Stimulated activated CD8-positive, alpha-beta memory T cell treated with anti-CD3 and anti-CD28 coated beads, Interleukin-4, amount 100 ng/mL, for 4 hours (primary cell): ENCODE measurements at places on chromosomes 3 and 15.

DNA sequence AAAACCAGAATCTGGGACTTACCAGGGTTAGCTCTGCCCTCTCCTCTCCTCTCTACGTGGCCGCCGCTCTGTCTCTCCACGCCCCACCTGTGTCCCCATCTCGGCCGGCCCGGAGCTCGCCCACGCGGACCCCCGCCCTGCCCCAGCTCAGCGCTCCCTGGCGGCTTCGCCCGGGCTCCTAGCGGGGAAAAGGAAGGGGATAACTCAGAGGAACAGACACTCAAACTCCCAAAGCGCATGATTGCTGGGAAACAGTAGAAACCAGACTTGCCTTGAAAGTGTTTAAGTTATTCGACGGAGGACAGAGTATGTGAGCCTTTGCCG is 5.4 kb downstream of the ISL2 start:
- no peak for DNase-seq

- no peak for DNase-seq
Measured at GRCh38 chr15:65421360-65422215, 1.2 kb downstream of the IGDCC4 start.

DNA sequence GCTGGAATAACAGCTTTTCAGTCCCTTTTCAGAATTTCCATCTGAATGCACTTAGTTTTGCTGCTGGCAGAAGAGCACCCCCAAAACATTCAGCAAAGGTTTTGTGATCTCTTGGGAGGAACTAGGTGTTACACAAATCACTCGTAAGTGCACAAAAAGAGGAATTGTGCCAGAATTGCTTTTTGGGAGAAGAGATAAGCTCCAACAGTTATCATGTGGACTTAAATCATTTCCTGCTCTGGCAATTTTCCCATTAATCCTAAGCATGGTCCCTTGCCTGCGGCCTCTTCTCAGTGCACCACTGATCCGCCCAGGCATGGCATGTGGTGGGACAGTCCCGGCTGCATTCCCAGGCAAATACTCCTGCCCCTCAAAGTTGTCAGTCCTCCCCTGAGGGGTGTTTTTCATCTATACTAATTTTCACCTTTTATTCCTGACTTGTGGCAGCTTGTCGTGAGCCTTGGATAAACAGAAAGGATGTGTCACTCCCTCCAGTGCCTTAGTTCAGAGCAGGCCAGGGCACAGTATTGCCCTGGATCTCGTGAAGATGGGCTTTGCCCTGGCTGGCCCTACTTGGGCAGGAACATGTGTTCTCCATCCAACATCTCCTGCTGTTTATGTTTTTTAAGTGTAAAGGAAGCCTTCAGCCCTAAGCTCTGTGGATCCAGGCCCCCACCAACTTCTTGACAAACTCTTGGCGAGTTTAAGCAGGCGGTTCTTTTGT is 44.6 kb upstream of the VILL start:
- no peak for DNase-seq

- no peak for DNase-seq
Measured at GRCh38 chr3:127197300-127198189, 4.6 kb downstream of the PRR23E start.

- DNase-seq: peak; percentile 62
Measured at GRCh38 chr15:28994142-28994830, 108.5 kb downstream of the APBA2 start.

DNA sequence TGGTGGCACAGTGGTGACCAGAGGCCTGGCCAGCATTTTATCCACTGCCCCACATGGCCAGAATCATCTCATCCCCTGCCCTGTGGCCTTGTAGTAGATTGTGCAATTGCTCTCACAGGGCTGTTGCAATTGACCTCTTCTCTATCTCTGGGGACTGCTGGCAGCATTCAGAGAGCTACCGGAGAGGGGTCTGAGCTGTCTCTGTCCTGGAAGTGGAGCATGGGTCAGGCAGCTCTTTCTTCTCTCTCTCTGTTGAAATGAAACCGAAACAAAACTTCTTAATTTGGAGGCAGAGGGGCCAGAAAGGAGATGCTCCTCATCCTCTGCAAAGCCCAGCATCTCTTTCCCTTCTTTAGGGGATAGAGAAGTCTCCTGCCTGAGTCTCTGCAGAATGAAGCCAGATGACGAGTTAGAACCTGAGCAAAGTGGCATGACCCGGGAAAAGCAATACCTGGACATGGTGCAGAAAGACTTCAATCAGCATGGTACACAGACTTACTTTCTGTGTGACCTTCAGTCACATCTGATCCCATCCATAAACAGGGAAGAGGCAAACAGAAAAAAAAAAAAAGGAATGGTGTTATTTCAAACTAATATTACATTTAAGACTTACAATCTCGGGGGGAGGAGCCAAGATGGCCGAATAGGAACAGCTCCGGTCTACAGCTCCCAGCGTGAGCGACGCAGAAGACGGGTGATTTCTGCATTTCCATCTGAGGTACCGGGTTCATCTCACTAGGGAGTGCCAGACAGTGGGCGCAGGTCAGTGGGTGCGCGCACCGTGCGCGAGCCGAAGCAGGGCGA is 144.5 kb upstream of the BCL6 start:
- DNase-seq: no peak

DNA sequence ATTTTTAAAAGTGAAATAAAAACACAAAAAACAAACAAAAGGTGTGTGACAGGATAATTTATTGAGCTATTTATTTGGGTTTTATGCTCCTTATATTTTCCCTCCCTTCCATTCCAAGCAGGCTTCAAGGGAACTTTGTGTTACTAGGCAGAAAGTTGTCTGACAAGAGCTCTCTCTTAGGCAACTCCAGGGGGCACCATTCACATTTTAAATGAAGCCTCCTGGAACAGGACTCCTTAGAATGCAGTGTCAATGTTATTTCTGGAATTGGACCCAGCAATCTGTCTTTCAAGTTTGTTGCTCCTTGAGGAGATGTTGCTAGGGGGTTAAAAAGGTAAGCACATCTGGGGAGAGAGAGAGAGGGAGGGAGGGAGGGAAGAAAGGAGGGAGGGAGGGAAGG is 5.4 kb upstream of the RFX7 start:
- DNase-seq: no peak

DNA sequence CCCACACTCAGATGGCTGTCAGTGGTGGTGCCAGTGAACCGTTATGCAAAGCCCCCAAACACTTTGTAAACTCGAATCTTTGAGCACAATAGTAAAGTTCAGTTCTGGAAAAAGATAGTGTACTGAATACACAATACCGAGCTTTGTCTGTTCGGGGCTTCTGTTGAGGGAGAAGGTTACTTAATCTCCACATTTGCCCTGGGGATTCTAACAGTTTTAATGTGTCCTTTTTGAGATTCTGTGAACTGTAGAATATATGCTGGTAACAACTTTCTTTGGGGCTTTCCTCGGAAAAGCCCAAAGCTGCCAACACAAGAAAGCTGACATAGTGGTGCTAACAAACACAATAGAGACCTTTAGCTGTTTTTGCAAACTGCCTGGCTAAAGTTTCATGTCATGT is 686.5 kb downstream of the ROBO1 start:
- DNase-seq: no peak

- no peak for DNase-seq
Measured at GRCh38 chr3:64759811-64760210, 72.0 kb upstream of the ADAMTS9 start.

GRCh38 chr3:187321766-187322165 is 30.2 kb upstream of the MASP1 start:
- DNase-seq: no peak

- DNase-seq: no peak
Measured at GRCh38 chr3:89925976-89926375, 818.6 kb downstream of the EPHA3 start.

- DNase-seq: no peak
Measured at GRCh38 chr3:111027868-111028267, 43.7 kb upstream of the NECTIN3 start.

DNA sequence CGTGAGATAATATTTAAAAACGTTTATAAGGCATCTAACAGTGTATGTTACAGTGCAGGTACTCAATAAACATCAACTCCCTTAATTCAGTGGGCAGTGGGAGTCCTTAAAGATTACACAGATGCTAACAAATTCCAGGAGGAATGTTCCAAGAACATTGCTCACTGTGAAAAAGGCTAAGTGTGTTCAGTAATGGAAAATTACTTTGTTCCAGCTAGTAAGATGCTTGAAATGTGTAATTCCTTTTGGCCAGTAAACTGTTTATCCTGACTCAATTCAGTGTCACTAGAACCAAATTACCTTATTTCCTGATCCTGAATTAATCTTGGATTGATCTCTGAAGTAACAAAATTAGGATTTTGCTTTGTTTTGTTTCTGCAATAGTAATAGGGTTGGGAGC is 54.2 kb upstream of the SEMA6D start:
- no peak for DNase-seq

GRCh38 chr3:15845475-15845874 is 47.7 kb upstream of the ANKRD28 start:
- no peak for DNase-seq

GRCh38 chr3:40876496-40876895 is 322.8 kb upstream of the CTNNB1 start:
- no peak for DNase-seq

DNA sequence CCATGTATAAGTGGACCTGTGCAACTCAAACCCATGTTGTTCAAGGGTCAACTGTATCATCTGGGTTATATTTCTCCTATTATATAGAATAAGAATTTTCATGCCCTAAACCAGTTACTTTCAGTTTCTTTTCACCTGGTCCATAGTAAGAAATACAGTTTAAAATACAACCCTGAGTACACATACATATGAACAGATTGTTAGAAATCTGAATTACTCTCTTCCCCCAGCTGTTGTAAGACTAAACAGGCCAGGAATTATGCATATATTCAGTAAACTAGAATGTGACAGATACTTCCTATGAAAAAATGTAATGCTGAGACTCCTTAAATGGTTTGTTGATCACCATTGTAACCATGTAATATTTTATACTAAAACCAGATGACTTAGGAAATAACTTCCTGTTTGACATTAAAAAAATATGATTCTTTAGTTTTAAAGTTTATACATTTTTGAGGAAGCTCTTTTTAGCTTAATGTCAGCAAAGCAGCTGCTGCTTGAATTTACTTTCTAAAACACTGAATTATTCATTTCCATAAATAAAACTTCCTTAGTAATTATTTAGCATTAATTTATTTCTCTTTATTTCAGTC is 52.5 kb upstream of the ZCWPW2 start:
- DNase-seq: no peak
